ENCODE measurements at places on chromosomes 7 and 10.

DNA sequence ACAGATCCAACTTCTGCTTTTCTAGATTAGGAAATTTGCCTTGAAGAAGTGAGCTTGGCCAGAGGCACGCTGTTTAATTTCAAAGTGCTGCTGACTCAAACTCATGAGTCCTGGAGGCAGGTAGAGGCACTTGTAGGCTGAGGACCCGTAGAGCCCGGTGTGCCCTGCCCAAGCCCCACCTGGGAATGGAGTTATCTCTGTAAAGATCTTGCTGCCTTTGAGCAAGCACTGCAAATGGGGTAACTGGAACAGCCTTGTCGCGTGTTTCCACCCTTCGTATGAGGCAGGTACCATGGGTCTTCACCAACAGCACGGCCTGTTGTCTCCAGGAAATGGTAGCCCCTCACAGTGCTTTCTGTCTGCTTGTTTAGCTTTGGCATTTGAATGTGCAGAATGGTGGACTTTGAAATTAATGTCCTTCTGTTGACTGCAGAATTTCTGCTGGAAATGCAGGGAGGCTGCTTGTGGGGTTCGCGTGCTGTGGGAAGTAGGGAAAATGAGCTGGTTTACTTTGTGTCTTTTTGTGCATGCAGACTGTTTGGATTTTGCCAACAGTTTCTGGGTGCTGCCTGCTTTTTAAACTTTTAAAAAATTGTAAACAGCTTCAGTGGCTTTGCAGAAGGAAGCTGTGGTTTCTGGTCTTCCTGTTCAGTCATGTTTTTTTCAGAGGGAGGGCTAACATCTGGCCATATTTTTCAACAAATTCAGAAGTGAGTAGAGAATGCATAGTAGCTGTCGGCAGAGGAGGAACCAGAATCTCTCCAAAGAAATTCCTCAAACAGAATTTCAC lies 27.2 kb downstream of the CCM2 start:
- DNase-seq, result no peak

DNA sequence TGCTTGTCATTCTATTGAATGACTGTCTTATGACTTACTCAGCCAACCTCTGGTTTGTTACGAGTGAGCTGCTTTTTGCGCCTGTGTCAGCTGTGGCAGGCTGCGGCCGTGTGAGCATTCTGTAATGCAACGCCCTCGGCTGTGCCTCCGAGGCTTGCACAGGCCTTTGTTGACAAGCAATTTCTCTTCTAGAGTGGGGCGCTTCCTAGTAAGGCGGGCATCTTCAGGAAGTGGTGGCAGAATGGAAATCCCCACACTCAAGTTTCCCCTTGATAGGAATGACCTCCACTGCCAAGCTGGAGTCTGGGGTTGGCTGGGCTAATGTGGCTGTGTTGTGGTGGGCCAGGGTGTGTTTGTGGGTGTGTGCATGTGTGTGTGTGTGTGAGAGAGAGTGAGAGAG lies 20.2 kb upstream of the TMEM178B start:
- no peak for DNase-seq

- no peak for DNase-seq
These were observed 84.1 kb upstream of the KMT2E start for GRCh38 chr7:104929921-104930320.

DNA sequence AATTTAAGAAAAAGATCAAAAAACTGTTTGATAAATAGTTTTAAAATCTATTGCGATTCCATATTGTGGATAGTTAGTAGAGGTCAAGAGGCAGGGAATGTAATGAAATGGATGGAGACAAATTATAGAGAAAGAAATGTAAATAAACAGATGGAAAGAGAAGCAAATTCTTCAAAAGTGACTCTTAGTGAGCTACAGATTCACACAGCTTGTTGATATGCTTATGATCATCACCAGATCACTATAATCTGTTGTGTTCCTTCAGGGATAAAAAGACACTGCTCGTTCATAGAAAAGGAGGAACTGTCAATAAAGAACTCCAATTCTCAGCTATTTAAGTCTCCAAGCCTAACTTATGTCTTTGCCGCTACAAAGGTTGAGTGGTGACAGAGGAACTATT lies 251.4 kb upstream of the SEMA3C start:
- DNase-seq, result no peak

GRCh38 chr10:13457958-13458686 lies 70.7 kb downstream of the BEND7 start:
- DNase-seq, result peak; percentile 3

- no peak for DNase-seq
These were observed 66.0 kb downstream of the ST7 start for GRCh38 chr7:117019287-117019686.

- no peak for DNase-seq
These were observed 449.1 kb downstream of the KCNMA1 start for GRCh38 chr10:77188521-77188920.

DNA sequence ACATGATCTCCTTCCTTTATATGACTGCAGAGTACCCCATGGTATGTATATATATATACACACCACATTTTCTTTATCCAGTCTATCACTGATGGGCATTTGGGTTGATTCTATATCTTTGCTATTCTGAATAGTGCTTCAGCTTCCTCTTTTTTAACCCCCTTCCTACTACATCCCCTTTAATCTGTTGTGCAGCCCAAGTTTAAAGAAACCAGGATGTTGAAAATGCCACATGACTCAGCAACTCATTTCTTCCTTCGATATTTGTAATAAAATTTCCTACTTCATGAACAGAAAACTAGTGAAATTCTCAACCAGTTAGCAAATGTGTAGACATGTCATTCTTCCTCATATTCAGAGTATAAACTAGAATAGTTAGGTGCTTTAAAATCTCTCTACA lies 1245.7 kb upstream of the SORCS1 start:
- no peak for DNase-seq

GRCh38 chr7:81623251-81623855 lies 146.5 kb downstream of the HGF start:
- no peak for DNase-seq

DNA sequence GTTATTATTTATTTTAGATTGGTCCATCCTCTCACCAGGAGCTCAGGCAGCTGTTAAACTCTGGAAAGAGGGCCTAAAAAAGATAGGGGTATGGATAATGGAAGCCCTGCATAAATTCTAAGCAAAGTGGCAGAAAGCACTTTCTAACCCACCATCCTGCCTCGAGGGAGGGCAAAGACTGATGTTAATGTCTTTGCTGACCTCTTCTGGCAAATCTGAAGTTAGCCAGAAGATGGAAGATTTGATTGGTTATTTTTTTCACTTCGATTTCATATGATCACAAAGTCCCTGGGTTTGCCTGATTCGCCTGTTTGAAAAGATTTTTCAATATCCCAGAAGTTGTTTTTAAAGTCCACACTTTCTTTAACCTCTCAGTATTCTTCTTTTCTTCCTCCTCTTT lies 24.8 kb downstream of the OR9A2 start:
- DNase-seq, result no peak

GRCh38 chr7:119802147-119802546 lies 470.8 kb upstream of the KCND2 start:
- DNase-seq, result no peak

GRCh38 chr7:76234931-76235441 lies 33.3 kb downstream of the SRRM3 start:
- peak; percentile 8 for DNase-seq

DNA sequence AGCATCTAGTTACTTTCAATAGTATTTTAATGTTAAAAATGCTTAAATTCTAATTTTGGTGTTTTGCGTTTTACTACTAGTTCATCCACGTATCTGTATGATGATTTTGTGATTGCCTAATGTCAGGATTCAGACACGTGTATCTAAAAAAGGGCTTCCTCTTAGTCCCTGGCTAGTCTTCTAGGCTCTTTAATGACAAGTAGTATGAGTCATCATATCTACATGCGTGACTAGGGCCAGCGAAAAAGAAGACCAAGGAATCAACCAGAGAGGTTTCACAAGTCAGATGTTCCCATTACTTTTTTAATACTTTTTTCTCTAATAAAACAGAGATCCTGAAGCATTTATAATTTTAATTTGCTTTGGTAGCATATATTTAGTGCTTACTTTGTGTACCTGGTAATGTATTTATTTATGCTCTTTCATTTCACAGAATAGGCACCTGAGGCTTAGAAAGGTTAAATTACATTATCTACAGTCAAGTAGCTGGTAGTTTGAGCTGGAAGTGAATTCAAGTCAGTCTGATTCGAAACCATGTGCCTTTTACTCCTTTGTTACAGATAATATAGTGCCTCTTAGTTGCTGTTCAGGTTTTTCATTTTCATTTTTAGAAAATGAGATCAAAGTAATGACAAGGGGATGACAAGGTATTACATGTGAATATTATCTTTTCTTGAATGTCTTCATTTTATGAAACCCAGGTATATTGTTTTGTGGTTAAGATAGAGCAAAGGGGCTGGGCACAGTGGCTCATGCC lies 140.3 kb downstream of the FOXP2 start:
- peak; percentile 62 for DNase-seq

DNA sequence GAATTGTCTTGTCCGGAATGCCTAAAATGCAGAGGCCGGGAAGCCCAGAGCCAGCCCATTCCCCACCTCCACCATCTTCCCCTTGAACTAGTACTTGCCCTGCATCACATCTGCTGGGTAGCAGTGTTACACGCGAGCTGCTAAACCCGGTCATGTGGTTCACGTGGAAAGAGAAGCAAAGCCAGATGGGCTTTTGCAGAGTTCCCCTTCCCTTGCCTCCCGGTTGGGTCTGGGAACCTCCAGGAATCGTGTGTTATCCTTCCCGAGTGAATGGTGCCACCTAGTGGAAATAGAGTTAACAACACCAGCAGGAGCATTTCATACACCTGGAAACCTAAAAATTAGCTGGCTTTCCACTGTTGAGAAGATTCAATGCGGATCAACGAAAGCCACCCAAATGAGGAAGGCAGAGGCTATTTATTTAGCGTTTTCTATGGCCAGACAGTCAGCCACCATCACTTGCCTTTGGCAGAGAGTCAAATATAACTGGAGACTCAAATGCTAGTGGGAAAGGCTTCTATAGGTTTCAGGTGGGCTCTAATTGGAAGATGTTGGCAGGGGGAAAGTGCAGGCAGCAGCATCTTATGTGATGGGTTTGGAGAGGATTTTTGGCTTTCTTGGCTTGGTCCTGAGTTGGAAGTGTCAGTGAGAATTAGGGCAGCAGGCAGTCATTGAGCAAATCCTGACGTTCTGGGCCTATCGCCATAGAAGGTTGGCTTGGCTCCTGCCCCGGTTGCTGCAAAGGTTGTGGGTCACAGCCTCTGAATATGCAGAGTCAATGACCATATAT lies 12.9 kb upstream of the DENND2A start:
- peak; percentile 56 for DNase-seq

DNA sequence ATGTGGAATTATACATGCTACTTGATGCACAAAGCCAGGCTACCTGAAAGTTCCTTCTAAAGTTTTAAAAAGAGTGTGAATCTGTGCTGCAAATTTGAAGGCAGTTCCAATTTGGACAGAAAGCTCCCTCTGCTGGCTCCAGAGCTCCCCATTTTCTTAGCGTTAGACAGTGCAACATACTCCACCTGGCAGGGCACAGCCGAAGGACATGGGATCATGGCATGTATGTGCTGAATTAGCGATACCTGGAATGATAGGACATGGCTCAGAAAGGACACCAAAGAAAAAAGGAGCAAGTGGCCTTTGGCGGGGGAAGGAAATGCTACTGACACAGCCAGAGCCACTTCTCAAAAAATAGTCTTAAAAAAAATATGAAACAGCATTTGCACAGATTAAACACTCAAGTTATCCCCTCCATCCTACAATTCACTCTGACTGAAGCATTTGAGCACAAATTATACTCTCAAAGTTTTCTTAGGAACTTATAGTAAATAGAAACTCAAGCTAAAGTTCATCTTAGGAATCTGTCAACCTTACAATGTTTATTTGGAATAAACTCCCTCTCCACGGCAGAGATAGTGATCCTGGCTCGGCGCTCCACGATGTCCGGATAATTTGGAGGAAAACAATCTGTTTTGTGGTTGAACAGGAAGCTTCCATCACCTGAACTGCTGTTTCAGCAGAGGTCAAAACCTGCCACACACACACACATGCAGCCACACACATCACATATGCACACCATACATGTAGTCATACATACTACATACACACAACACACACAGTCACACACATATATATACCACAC lies 80.0 kb downstream of the C7orf25 start:
- peak; percentile 5 for DNase-seq

DNA sequence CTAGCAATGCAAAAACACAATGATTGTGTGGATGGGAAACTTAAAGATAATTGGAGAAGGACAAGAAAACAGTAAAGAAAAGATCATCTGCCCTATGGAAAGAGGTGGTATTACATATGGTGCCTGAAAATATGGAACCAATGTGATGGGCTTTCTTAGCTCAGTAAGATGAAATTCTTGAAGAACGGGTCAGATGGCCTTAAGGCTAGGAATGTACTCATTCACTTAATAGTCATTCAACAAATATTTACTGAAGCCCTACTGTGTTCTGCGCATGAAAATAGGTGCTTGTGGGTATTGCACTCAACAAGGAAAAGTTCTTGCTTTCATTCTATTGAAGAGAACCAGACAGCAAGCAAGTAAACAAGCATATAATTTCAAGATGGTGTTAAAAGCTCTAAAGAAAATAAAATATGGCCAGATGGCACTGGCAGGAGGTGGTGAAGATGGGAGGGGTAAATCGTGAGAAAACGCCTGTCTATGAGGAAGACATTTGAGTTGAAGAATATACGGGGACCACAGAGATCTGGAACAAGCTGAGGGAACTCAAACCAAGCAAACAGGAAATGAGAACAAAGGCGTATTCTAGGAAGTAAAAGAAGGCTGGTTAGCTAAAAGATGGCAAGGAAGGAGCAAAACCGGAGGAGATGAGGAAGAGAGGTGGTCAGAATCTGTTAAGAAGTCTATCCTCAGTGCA lies 179.7 kb downstream of the ANK3 start:
- no peak for DNase-seq

GRCh38 chr7:151837285-151838042 lies 39.5 kb downstream of the PRKAG2 start:
- DNase-seq, result no peak

- no peak for DNase-seq
These were observed 122.5 kb downstream of the FRMD4A start for GRCh38 chr10:14208231-14208630.

- DNase-seq, result no peak
These were observed 5.9 kb downstream of the RET start for GRCh38 chr10:43082746-43083145.

DNA sequence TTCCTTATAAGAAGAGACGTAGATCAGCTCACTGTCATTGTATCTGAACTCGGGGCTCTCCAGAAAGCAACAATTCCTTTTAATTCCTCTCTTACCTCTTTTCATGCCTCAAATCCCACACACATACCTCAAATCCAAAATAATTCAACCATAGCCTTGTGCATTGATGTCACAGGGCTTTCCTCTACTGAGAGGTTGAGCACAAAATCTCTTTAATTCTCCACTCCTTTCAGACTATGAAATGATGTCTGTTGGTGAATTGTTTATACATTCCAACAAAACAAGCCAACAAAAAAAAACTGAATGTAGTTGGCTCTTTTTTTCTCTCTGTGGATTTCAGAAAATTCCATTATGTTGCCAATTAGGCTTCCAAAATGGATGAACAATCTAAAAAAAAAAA lies 53.2 kb downstream of the BPGM start:
- DNase-seq, result no peak

All from AG09309 (cell line).